HFFc6 (cell line): ENCODE measurements at places on chromosomes 4 and X. TPM values are rescaled to one million over a fixed set of nuclear protein-coding genes. Genes with fewer than 3 reads are reported as not detected.
A peak's percentile ranks its signal among the peaks of the same experiment; 100 is the strongest.

DNA sequence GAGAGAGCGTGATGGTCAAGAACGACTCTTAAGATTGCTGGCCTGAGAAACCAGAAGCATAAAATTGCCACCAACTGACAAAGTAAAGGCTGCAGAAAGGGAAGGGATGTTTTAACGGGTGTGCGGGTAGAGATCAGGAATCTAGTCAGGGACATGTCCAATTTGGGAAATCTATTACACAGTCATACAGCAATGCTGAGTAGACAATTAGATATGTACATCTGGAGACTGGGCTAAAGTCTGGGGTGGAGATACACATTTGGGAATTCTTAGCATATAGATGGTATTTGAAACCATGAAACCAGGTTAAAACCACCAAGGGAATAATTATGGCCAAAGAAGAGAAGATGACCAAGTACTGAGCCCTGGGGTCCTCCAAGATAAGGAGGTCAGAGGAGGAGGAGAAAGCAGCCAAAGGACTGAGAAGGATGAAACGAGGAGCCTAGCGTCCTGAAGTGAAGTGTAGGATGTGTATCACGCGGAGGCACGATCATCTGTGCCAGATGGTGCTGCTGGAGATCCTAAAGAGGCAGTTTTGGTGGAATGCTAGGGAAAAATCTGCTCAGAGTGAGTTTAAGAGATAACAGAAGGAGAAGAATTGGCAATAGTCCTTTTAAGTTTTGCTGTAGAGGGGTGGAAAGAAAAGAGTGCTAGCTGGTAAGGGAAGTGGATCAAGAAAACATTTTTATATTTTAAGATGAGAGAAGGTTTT is 36.5 kb downstream of the SEC24D start:
- H3K4me3 ChIP-seq: no peak overlapping the region
- H3K36me3 ChIP-seq: peaks cover 56% of the 10 kb centered on the region
- peaks cover 32% of the 10 kb centered on the region for H3K4me1 ChIP-seq

GRCh38 chr4:53421791-53422190 is 44.4 kb downstream of the FIP1L1 start:
- no peak overlapping the region for H3K4me3 ChIP-seq
- peaks cover 19% of the 10 kb centered on the region for H3K4me1 ChIP-seq
- H3K27ac ChIP-seq: no peak overlapping the region

GRCh38 chr4:113474017-113474416 is 287.5 kb downstream of the CAMK2D start:
- peak; percentile 87 for DNase-seq
- peaks cover 75% of the 10 kb centered on the region for H3K4me1 ChIP-seq
- peak overlapping the region; percentile 29; the same call in 1 of the 2 replicates for H3K4me3 ChIP-seq
- H3K27me3 ChIP-seq: peaks cover 6% of the 10 kb centered on the region
- H3K36me3 ChIP-seq: peaks cover 54% of the 10 kb centered on the region

GRCh38 chrX:151384807-151385206 is 12.2 kb upstream of the VMA21 start:
- H3K27me3 ChIP-seq: peaks cover 4% of the 10 kb centered on the region
- H3K27ac ChIP-seq: no peak overlapping the region
- H3K4me3 ChIP-seq: no peak overlapping the region
- no peaks in the 10 kb centered on the region for H3K36me3 ChIP-seq

The CTAG1B gene
- not detected in 3 replicates for total RNA-seq

The RAB40AL gene
- not detected in 3 replicates for total RNA-seq

The DIPK2B gene
- not detected in 3 replicates for total RNA-seq

The KLF8 gene
- total RNA-seq: 0.09 and 0.23 TPM in 2 replicates

The TMEM255A gene
- total RNA-seq: 0.20 TPM in 1 of 2 replicates, not detected in the other
